ENCODE measurements at places on chromosomes 1 and 21. TPM values are rescaled to one million over a fixed set of nuclear protein-coding genes. Genes with fewer than 3 reads are reported as not detected.

The PDC gene
- not detected for total RNA-seq

The PIGR gene
- not detected for total RNA-seq

The SPATA21 gene
- total RNA-seq: not detected

The HCRTR1 gene
- total RNA-seq: 0.77 TPM

The FAM3B gene
- not detected for total RNA-seq

The SPATA17 gene
- under 0.01 TPM for total RNA-seq

The FGR gene
- total RNA-seq: 0.25 TPM
